T-helper 1 cell treated with Interleukin-12 subunit alpha and Interleukin-12 subunit beta and Interleukin-4 antibody, amounts not matched to agents 30 ng/mL and 1 ng/mL, for 36 hours (primary cell): ENCODE measurements at places on chromosomes 6 and 20. TPM values are rescaled to one million over a fixed set of nuclear protein-coding genes. Genes with fewer than 3 reads are reported as not detected.

The DZANK1 gene
- total RNA-seq, result 1.1 and 1.9 TPM in 2 replicates

The MACROD2 gene
- not detected in 2 replicates for total RNA-seq

The SPTLC3 gene
- 0.22 and 0.39 TPM in 2 replicates for total RNA-seq

The TRIM15 gene
- 0.76 and 0.78 TPM in 2 replicates for total RNA-seq

The COQ3 gene
- 7.0 and 7.4 TPM in 2 replicates for total RNA-seq

The CST4 gene
- total RNA-seq, result not detected in 2 replicates

The TGM3 gene
- total RNA-seq, result not detected in 2 replicates

The TTK gene
- 22.5 and 23.6 TPM in 2 replicates for total RNA-seq

The SLC4A11 gene
- 1.6 and 1.9 TPM in 2 replicates for total RNA-seq

The FILIP1 gene
- total RNA-seq, result not detected in 2 replicates

The CEP43 gene
- total RNA-seq, result 13.7 and 17.9 TPM in 2 replicates

The SLC35D3 gene
- not detected in 2 replicates for total RNA-seq

The PSMB8 gene
- total RNA-seq, result 408 and 410 TPM in 2 replicates

The C6orf58 gene
- total RNA-seq, result not detected in 2 replicates

The CAP2 gene
- total RNA-seq, result not detected in 2 replicates

The BPIFA1 gene
- total RNA-seq, result not detected in 2 replicates

The LST1 gene
- total RNA-seq, result 149 and 171 TPM in 2 replicates

The RIMS1 gene
- not detected in 2 replicates for total RNA-seq

The ANGPT4 gene
- total RNA-seq, result not detected in 2 replicates

The KCNK16 gene
- not detected in 2 replicates for total RNA-seq

The ADGRF1 gene
- total RNA-seq, result not detected in 2 replicates

The FAM83C gene
- total RNA-seq, result not detected in 2 replicates

The RCAN2 gene
- total RNA-seq, result 6.4 and 6.6 TPM in 2 replicates
